ENCODE measurements at places on chromosomes 3 and 15. TPM values are rescaled to one million over a fixed set of nuclear protein-coding genes. Genes with fewer than 3 reads are reported as not detected.
A peak's percentile ranks its signal among the peaks of the same experiment; 100 is the strongest.

DNA sequence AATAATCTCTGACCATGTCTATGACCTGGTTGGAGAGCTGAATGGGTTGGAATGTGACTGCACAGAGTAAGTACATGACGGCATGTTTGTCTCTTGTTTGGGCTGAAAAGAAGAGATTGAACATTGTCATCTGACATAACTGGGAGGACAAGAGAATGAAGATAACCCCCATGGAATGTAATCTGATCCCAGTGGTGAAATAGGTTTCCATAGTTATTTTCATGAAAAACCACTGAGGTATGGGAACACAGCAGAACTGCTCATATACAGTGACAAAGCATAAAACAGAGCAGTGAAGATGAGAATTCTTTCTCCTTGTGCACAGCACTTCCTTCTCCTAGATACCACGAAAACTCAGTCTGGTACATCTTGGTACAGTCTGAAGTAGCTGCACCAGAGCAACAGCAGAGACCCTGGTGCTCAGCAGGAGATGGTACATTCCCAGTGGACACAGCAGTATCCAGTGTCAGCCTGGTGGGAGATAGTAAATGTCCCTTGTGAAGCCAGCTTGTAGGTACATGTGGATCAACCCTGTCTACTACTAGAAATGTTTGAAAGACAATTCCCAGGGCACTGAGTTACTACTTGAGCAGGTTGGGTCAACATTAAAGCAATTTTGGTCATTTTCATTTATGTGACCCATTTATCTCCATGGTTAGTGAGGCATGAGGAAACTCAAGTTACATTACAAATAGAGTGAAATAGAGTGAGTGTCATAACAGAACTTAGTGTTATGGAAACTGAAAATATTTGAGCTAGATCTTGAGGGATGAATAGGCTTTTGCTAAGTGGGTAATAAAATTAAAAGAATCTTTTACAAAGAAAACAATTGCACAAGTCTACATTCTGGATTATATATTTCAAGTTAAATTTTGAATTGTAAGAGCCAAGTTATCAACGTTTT, 178.3 kb downstream of the SUCNR1 start:
- no peak for DNase-seq

DNA sequence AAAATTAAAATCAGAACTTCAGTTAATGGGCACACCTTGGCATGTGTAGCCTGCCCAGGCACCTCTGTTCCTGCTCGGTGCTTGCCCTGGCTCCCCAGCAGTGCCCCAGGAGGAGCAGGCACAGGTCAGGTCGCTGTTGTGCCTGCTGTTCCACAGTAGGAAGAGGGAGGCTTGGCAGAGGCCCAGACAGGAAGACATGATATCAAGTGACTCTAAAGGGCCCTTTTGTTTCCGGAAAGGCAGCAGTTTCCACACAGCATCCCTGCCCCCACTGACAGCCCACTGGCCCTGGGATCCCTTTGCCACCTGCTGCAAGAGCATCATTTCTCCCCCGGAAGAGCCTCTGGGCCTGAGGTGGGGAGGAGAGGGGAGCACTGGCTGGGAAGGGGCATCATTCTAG, 40.5 kb upstream of the HES1 start:
- DNase-seq, result peak; percentile 72

DNA sequence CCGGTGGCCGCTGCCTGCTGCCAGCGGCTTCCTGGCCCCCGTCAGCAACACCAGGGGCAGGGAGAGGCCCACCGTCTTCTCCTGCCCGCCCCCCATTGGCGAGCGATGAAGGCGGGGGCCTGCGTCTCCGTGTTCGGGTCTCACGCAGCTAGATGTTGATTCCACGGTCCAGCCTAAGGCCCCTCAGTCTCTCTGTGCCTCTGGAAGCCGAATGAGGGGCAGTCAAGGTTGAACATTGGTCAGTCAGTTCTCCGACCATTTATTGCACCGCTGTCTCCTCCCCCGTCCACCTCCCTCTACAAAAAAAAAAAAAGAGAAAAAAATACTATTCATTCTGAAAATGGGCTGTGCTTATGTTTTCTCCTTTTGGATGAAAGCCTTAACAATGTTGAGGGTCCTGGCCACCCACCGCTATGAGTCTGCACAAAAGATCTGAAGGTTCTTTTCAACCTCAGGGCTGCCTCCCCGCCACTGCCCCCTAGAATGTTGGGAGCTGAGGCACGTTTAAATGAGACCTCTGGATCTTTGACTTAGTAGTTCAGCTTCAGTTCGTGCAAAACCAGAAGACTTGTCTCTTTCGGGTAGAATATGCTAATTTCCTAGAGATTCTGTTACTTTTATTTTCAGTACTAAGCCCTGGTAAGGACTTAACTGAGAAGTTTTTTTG, 736 bp downstream of the IREB2 start:
- DNase-seq, result no peak

LNP1 gene
- total RNA-seq, result 0.58 TPM

All from stomach (tissue), 19 donors.